Right atrium auricular region (tissue), 2 donors: ENCODE measurements at places on chromosomes 2 and 18. TPM values are rescaled to one million over a fixed set of nuclear protein-coding genes. Genes with fewer than 3 reads are reported as not detected.

The RTN4 gene
- 152 TPM for total RNA-seq

The ANO7 gene
- 1.1 TPM for total RNA-seq

The RELCH gene
- 16.7 TPM for total RNA-seq

The LYG2 gene
- not detected for total RNA-seq

The NT5C1B gene
- total RNA-seq, result not detected

The ZSWIM2 gene
- total RNA-seq, result not detected

The PUM2 gene
- 35.0 TPM for total RNA-seq

The SERPINB12 gene
- not detected for total RNA-seq

The CCDC178 gene
- total RNA-seq, result not detected

The SIX2 gene
- 1.1 TPM for total RNA-seq

DNA sequence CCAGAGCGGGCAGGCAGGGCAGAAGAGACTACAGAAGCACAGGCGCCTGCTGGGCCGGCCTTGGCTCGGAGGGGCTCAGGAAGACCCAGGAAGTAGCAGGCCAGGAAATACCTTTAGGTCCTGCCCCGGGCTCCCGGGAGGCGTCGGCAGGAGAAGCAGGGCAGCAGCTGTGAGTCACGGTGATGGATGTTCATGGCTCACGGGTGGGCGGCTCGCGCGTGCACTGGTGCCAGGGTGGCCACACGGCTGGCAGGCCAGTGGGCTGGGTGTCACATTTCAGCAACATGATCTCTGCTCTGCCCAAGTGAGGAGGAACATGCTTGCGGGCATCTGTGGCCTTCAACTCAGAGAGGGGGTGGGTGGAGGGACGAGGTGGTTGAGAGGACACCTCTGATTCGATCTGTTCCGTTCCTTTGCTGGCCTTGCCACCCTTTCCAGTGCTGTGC lies 139.3 kb downstream of the KLHL29 start:
- H3K4me1 ChIP-seq, result peaks cover 29% of the 10 kb centered on the region
- H3K27me3 ChIP-seq, result no peaks in the 10 kb centered on the region
- peak overlapping the region; percentile 50 for H3K27ac ChIP-seq
- H3K36me3 ChIP-seq, result no peaks in the 10 kb centered on the region
- H3K4me3 ChIP-seq, result no peak overlapping the region

GRCh38 chr18:36638224-36638623 lies 190.6 kb downstream of the TPGS2 start:
- H3K4me1 ChIP-seq, result peaks cover 17% of the 10 kb centered on the region
- DNase-seq, result no peak
- no peaks in the 10 kb centered on the region for H3K36me3 ChIP-seq
- no peak overlapping the region for H3K27ac ChIP-seq
- no peak overlapping the region for H3K4me3 ChIP-seq
- H3K27me3 ChIP-seq, result no peaks in the 10 kb centered on the region

- H3K36me3 ChIP-seq, result no peaks in the 10 kb centered on the region
- H3K27ac ChIP-seq, result no peak overlapping the region
- H3K4me3 ChIP-seq, result no peak overlapping the region
Measured at GRCh38 chr18:63043516-63043915, 276.1 kb downstream of the BCL2 start.

DNA sequence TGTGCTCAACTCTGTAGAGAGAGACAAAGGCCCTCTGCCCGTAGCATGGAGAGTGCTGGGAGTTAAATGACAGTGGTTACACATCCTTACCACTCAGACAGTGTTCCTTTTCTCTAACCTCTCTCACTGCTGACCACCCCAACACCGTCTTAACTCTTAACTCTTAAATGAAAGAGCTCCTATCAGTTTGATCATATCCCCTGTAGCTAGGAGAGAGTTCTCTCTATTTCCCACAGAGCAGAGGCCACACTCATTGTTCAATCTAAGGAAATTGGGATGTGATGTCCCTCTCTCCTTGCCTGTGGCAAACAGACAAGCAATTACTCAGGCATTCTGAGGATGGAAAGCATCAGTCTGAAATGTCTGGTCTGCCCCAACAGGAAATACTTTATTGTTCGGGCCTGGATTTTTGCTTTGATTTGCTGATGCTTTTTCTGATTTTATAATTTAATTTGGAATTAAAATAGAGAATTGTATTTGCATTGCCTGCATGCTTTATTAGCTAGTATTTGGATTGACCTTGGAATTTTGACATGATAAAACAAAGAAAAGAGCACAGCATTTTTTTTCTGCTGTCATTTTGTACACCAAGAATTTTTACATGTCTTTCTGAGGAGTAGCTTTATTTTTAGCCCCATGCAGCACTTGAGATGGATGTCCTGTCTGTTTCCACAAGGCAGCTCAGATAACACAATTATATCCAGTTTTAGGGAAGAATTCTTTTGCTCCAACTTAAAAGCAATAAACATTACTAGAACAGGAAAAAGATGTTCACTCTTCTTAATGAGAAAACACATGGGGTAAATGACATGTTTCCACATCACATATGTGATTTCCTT lies 27.7 kb upstream of the IER3IP1 start:
- no peaks in the 10 kb centered on the region for H3K4me1 ChIP-seq
- no peak overlapping the region for H3K4me3 ChIP-seq
- no peaks in the 10 kb centered on the region for H3K36me3 ChIP-seq
- H3K27ac ChIP-seq, result no peak overlapping the region
- DNase-seq, result no peak

GRCh38 chr2:10931710-10932255 lies 20.0 kb downstream of the KCNF1 start:
- no peak overlapping the region for H3K4me3 ChIP-seq
- no peaks in the 10 kb centered on the region for H3K36me3 ChIP-seq
- no peaks in the 10 kb centered on the region for H3K27me3 ChIP-seq
- H3K4me1 ChIP-seq, result no peaks in the 10 kb centered on the region

DNA sequence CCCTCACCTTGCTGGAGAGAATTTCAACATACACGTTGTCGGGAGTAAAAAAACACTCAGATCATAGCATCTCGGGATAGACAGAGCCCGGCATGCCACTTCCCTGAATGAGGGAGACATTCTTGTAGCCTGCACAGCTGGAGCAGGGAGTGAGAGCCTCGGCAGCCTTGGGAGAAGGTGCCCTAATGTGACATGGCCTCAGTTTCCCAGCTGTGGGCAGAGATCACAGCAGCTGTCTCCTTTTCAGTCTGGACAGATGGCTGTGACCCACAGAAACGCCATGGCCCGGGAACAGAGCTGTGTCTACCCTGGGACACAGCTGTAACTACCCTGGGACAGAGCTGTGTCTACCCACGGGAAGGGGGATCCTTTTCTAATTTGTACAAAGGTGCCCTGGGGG lies 55.9 kb downstream of the HS1BP3 start:
- peaks cover 7% of the 10 kb centered on the region for H3K4me1 ChIP-seq
- DNase-seq, result no peak
- H3K4me3 ChIP-seq, result no peak overlapping the region
- peak overlapping the region; percentile 65 for H3K27ac ChIP-seq
- no peaks in the 10 kb centered on the region for H3K36me3 ChIP-seq

GRCh38 chr2:75525434-75526310 lies 35.1 kb downstream of the EVA1A start:
- no peaks in the 10 kb centered on the region for H3K27me3 ChIP-seq
- H3K4me3 ChIP-seq, result no peak overlapping the region
- no peak for DNase-seq
- H3K4me1 ChIP-seq, result no peaks in the 10 kb centered on the region
- H3K27ac ChIP-seq, result no peak overlapping the region
- no peaks in the 10 kb centered on the region for H3K36me3 ChIP-seq

- no peaks in the 10 kb centered on the region for H3K27me3 ChIP-seq
- no peak overlapping the region for H3K27ac ChIP-seq
- H3K4me3 ChIP-seq, result no peak overlapping the region
- no peaks in the 10 kb centered on the region for H3K4me1 ChIP-seq
- DNase-seq, result no peak
- no peaks in the 10 kb centered on the region for H3K36me3 ChIP-seq
Measured at GRCh38 chr2:147660680-147661079, 184.1 kb upstream of the ACVR2A start.

DNA sequence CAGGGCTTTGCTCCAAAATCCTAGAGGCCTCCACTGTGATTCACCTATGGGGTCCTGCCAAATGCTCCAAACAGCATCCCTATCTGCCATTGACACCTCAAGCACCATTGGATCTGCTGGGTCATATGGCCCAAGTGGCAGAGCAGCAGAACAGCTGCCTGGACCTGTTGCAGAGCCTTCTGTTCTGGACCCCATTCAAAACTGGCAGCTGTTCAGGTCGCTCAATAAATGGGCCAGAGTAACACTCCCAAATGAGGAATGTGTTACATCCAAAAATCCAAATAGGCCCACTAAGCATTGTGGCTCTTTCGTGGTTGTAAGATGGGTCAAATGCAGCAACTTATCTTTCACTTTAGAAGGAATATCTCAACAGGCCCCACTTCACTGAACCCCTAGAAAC lies 783.6 kb downstream of the DCDC2C start:
- H3K27me3 ChIP-seq, result no peaks in the 10 kb centered on the region
- no peak for DNase-seq
- H3K36me3 ChIP-seq, result no peaks in the 10 kb centered on the region
- H3K4me3 ChIP-seq, result no peak overlapping the region
- H3K27ac ChIP-seq, result no peak overlapping the region
- H3K4me1 ChIP-seq, result no peaks in the 10 kb centered on the region

DNA sequence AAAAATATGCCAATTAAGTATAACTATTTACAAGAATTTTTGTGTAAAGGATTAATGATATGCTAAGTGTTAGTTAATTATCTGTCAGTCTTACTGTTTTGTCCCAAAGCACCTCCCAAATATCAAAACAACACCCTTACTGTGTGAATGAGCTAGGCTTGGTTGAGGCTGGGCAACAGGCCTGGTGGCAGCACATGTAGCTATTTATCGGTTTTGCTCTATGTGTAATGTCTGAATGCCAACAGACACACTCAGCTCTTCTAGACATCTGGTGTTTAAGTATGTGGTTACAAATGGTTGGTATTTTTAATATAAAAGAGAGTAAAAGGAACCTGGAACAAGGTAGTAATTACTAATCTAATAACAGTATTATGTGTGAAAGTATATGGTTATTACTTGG lies 175.3 kb downstream of the RAB3GAP1 start:
- no peak for DNase-seq
- no peak overlapping the region for H3K27ac ChIP-seq
- no peaks in the 10 kb centered on the region for H3K4me1 ChIP-seq

- no peak for DNase-seq
- no peak overlapping the region for H3K27ac ChIP-seq
- no peaks in the 10 kb centered on the region for H3K27me3 ChIP-seq
- no peak overlapping the region for H3K4me3 ChIP-seq
- no peaks in the 10 kb centered on the region for H3K36me3 ChIP-seq
- no peaks in the 10 kb centered on the region for H3K4me1 ChIP-seq
Measured at GRCh38 chr18:51727780-51728179, 530.3 kb upstream of the MEX3C start.

DNA sequence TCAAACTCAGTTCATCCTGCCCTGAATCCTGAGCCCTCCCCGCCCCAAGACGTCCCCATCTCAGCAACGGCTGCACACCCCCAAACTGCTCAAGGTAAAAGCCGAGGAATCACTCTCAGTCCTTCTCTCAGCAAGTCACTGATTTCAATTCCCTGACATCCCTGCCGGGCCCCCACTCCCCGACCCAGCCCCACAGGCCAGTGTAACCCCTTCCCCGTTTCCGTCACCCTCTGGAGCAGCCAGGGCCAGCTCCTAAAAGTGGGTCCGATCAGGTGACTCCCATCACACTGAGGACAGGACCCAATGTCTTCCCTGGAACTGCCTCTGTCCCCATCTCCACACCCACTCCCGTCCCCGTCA lies 20.5 kb downstream of the SNORC start:
- no peaks in the 10 kb centered on the region for H3K36me3 ChIP-seq
- H3K27me3 ChIP-seq, result no peaks in the 10 kb centered on the region
- H3K4me1 ChIP-seq, result peaks cover 6% of the 10 kb centered on the region
- H3K27ac ChIP-seq, result no peak overlapping the region
- no peak for DNase-seq

DNA sequence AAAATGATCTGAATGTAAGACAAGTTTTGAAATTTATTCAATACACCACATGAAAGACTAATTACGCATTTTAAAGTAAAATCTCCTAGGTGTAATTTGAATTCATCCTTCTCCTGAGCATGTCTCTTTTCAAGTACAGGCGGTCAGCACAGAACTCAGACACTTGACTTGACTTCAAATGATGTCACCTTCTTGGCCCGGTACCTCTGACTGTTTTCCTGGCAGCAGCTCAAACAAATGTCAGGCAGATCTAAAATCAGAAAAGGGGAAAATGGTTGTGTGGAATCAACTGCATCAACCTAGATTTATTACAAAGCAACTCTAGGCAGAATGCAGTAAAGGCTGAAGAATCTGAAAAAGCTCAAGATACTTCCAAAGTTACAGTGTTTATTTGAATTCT lies 11.4 kb upstream of the PROKR1 start:
- no peak overlapping the region for H3K27ac ChIP-seq
- no peak overlapping the region for H3K4me3 ChIP-seq
- DNase-seq, result no peak

GRCh38 chr2:208556983-208557484 lies 150.4 kb downstream of the PTH2R start:
- no peak overlapping the region for H3K27ac ChIP-seq
- no peaks in the 10 kb centered on the region for H3K4me1 ChIP-seq
- no peak for DNase-seq
- H3K4me3 ChIP-seq, result no peak overlapping the region

GRCh38 chr18:49861659-49862058 lies 48.3 kb upstream of the ACAA2 start:
- no peak overlapping the region for H3K4me3 ChIP-seq
- H3K27ac ChIP-seq, result no peak overlapping the region
- H3K27me3 ChIP-seq, result no peaks in the 10 kb centered on the region
- DNase-seq, result no peak

DNA sequence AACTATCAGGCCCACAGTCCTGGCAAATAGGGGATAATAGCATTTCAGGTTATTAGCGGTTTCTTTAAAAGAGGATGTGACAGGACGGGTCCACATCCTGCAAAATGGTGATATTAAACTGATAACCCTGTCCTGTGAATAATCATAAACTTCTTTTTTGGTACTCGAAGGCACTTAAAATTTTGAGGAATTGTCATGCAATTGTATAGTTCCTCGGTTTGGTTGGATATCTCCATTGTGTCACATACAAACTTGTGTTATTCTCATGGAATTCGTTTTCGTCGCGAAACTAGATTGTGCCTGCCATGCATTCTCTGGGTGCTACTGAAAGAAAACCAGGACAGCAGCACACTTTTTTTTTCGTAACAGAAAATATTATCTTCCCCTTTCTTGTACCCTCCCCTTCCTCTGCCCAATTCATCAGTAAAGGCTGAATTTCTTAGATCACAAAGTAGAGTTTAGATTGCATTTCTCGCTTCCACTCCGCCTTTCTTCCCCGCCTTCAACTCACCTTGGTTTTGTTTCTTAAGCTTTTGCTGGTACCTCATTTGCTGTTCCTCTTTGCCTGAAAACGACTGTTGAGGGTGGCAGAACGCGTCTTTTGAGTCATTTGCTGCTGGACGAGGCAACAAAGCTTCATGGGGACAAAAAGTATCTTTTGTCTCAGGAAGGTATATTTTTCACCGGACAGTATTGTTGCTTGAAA lies 1.3 kb downstream of the CERS6 start:
- H3K27me3 ChIP-seq, result no peaks in the 10 kb centered on the region
- DNase-seq, result no peak
- H3K4me1 ChIP-seq, result no peaks in the 10 kb centered on the region
- H3K4me3 ChIP-seq, result peak overlapping the region; percentile 81

- H3K27me3 ChIP-seq, result no peaks in the 10 kb centered on the region
- H3K36me3 ChIP-seq, result no peaks in the 10 kb centered on the region
- H3K4me3 ChIP-seq, result no peak overlapping the region
- H3K4me1 ChIP-seq, result no peaks in the 10 kb centered on the region
- no peak overlapping the region for H3K27ac ChIP-seq
Measured at GRCh38 chr2:3179626-3180025, 198.0 kb downstream of the EIPR1 start.
